Right lobe of liver (tissue), 6 donors: ENCODE measurements at places on chromosomes 12 and 14. TPM values are rescaled to one million over a fixed set of nuclear protein-coding genes. Genes with fewer than 3 reads are reported as not detected.

Gene IFT81
- total RNA-seq, result 1.7 TPM

DNA sequence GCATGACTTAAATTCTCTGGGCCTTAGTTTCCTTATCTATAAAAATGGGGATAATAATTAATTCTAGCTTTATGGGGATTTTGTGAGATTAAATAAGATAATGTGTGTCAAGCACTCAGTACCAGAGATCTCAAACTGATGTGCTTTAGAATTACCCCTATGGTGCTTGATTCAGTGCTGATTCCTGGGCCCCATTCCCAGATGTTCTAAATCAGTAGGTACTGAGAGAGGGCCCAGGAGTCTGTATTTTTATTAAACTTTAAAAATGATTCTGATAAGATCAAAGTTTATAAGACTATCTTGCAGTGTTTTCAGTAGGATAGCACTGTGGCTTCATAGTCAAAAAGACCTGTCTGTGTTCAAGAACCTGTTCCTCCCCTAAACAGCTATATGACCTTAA, 89.1 kb upstream of the RIC8B start:
- no peak for DNase-seq

Gene OSBPL8
- total RNA-seq, result 20.2 TPM

DNA sequence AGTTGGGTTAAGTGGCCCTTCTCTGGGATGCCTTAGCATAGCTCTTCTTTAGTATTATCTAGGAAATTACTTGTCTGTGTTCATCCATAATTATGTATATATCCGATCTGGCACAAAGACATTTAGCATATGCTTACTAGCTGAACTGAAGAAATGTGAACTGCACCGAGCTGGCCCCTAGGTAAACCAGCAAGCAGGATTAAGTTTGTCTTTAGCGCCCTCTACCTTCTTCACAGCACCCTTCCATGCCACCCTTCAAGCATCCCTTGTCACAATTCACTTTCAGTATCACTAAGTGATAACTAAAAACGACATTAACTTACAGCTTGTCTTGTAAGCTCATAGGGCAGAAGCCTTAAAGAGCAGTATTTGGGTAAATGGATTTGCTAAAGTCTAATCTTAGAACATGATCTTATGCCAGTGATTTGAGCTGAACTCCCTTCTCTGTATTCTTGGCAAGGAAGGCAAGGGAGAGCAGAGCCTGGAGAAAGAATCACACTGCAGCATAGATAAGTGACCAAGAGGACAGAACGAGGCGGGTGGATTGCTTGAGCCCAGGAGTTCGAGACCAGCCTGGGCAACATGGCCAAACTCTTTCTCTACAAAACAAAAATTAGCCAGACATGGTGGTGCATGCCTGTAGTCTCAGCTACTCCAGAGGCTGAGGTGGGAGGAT, 2.6 kb upstream of the HAL start:
- peak; percentile 67 for DNase-seq

DNA sequence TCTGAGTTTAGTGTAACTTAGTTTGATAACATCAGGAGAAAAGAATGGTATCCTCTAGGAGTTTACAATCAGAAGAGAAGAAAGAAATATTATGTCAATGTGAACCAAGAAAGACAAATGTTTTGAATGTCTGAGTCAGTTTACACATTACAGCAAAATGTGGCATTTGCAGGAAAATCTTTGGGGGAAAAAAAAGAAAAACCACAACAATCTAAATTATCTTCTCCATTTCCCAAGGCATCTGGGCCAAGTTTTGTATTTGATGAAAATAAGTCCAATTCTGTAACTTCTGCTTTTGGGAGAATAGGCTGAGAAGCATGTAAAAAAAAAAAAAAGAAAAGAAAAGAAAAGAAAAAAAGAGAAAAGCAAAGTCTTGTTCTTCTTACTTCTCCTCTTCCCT, 58.8 kb upstream of the FLRT2 start:
- DNase-seq, result no peak

DNA sequence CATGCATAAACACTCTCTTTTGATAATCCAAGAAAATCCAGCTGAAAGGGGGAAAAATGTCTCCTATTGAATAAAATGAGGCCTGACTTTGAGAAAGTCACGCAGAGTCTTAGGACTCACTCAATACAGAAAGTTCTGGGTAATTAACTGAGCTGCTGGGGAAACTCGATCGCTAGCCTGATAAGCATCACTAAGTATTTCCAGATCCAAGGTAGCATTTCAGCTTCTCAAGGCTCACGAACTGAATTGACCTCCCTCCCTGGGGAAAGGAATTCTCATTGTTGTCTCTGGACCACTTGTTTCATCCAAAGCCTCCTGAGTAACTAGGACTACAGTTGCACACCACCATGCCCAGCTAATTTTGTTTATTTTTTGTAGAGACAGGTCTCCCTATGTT, 13.8 kb upstream of the ANAPC5 start:
- DNase-seq, result no peak

DNA sequence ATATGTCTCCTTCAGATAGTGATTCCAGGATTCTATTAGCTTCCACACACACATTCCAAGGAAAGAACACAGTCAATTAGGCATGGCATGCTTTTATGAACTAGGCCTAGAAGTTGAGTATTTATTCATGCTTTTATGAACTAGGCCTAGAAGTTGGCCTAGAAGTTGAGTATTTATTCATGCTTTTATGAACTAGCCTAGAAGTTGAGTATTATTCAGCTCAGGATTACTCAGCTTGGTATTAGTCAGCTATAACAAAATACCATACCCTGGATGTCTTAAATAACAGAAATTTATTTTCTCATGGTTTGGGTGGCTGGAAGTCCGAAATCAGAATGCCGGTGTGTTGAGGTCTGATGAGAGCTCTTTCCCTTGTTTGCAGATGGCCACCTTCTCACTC, 442.7 kb upstream of the FLRT2 start:
- no peak for DNase-seq

GRCh38 chr12:49939707-49940106, 10.8 kb upstream of the AQP2 start:
- no peak for DNase-seq

- DNase-seq, result no peak
These were observed 508 bp downstream of the HNRNPC start for GRCh38 chr14:21268617-21269251.

GRCh38 chr12:51118706-51119105, 35.3 kb upstream of the CSRNP2 start:
- no peak for DNase-seq

- DNase-seq, result no peak
These were observed 233.0 kb downstream of the EGLN3 start for GRCh38 chr14:33717866-33718265.

DNA sequence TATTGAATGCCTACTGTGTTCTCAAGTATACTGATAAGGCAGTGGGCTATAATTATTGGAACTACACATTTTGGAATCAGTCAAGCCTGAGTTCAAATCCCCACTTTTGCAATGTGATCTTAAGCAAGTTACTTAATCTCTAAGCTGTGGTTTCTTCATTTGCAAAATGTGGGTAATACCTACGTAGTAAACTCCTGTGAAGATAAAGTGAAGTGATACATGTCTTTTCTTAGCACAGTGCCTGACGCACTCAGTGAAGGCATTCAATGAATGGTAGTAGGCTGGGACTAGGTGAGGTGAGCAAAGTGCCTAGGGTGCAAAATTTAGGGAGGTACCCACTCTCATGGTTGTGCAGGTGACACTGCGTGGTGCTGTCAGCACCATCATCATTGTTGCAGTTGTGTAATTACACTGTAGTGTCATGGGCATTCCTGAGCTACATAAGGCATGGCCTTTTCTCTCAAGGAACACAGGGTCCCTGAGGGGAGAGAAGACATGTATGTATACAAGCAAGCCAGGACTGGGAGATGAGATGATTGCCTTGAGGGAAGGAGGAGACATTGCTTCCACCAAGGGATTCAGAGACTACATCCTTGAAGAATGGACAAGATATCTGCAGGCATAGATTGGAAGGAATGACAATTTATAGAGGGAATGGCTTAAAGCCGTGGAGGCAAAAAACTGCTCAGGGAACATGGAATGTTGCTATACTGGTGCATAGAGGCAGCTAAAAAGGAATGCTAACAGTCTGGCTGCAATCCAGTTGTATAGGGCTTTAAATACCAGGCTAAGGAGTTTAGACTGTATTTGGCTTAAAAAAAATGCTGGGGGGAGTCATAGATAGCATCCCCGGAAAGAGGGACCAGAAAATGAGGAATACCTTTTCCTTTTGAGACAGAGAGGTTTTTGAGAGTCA, 129.2 kb upstream of the ARHGAP5 start:
- no peak for DNase-seq

Gene KRT86
- total RNA-seq, result not detected

- DNase-seq, result no peak
These were observed 34.5 kb downstream of the SYNDIG1L start for GRCh38 chr14:74391479-74391878.

Gene TEP1
- 13.1 TPM for total RNA-seq

- DNase-seq, result no peak
These were observed 35.2 kb upstream of the TMTC2 start for GRCh38 chr12:82651489-82651888.

DNA sequence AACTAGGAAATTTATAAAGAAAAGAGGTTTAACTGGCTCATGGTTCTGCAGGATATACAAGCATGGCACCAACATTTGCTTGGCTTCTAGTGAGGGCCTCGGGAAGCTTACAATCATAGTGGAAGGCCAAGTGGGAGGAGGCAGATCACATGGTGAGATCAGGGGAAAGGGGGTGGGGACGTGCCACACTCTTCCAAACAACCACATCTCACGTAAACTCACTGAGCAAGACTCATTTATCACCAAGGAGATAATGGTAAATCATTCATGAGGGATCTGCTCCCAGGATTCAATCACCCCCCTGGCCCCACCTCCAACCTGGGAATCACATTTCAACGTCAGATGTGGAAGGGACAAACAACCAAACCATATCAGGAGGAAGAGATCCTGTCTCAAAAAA, 35.8 kb downstream of the NUMB start:
- DNase-seq, result no peak

Gene TAS2R43
- total RNA-seq, result 0.37 TPM

GRCh38 chr12:114476159-114476558, 70.2 kb upstream of the TBX5 start:
- no peak for DNase-seq

DNA sequence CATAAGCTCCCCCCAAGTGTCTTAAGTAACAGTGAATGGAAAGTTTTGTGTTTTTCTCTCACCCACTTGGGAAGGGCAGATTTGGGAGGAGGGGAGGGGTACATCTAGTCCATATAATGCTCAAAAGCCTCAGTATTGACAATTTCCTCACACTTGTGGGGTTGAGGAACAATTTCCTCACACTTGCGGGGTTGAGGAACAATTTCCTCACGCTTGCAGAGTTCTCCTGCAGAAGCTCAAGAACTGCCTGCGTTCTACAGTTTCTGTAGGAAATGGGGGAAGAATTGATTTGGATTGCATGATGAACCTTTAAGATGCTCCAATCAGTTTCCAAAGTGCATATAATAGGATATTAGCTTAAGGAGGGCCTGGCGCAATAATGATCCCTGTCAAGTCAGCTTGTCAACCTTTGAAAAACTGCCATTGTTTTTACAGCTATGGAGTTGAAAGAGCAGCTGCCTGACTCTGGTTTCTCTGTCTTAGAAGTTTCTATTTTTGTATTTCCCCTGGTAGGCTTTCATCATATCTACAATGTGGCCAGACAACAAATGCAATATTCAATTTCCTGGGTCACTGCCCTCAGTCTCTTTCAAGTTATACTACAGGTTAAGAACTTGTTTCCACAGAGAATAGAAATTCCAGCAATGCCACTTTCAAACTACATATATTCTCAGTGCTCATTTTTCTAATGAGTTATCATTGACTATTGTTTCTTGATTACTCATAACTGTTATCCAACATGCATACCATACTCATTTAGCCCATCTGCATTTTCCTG, 66.5 kb downstream of the PLEKHG7 start:
- no peak for DNase-seq

GRCh38 chr12:131091976-131092691, 138.4 kb downstream of the ADGRD1 start:
- peak; percentile 40 for DNase-seq

GRCh38 chr12:109783135-109783964, 49.8 kb downstream of the TRPV4 start:
- no peak for DNase-seq

DNA sequence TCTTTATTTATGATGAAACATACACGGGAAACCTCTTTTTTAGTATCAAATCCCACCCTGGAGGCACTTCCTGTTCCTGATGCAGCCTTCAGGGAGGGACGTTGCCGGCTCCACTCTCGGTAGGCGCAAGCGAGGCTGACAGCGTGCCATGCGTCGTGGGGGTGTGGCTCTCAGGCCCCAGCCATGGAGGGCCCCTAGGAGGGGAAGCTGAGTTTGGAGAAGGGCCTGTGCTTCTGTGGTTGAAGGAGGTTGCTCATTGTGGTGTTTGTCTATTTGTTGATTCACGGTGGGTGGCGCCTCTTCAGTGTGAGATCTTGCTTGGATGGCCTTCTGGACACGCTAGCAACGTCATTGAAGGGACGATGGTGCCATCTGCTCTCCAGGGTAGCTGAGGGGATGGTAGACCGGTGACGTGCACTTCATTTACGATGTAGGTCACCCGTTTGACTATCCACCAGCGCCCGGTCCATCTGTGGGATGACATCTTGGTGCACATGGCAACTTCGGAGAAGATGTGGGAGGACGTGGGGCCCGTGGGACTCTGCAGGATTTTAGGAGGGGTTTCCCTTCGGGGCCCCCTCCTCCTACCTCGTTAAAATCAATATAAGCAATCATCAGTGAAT, 126.3 kb upstream of the RTL1 start:
- no peak for DNase-seq

Gene SCN8A
- 3.2 TPM for total RNA-seq

DNA sequence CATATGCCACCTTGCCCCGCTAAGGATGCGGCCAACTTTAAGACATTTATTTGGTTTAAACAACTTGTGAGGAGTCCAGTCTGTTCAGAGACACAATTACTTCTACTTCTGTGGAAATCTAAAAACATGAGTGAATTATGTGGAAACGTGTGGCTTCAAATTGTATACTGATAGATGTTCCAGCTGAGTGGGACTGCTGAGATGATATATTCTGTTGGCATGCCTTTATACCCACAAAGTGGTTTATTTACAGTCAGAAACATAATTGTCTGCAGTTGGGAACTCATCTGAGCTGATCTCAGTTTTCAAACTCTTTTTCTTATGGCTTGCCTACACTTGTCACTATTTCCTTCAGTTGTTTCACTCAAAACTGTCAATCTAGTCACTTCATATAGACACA, 67.8 kb downstream of the FLRT2 start:
- DNase-seq, result no peak

Gene P3H3
- 2.1 TPM for total RNA-seq

DNA sequence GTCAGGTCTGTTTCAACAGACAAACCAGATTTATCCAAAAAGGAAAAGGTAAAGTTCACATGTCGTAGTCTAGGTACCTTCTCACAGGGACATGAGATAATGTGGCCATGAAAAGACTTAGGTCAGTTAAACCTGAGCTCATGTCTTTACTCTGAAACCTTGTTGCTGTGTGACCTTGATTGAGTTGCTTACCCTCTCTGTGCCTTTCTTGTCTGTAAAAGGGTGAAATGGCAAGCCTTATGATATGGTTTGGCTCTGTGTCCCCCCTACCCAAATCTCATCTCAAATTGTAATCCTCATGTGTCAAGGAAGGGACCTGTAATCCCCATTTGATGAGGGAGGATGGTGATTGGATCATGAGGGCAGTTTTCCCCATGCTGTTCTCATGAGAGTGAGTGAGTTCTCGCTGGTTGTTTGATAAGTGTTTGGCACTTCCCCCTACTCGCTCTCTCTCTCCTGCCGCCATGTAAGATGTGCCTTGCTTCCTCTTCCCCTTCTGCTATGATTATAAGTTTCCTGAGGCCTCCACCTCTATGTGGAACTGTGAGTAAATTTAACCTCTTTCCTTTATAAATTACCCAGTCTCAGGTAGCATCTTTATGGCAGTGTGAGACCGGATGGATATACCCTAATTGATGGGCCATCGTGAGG, 299.8 kb downstream of the ADGRD1 start:
- DNase-seq, result no peak
